ENCODE measurements at places on chromosomes 6 and 20.

GRCh38 chr20:2946988-2947961, 74.0 kb downstream of the PTPRA start:
- DNase-seq: no peak

DNA sequence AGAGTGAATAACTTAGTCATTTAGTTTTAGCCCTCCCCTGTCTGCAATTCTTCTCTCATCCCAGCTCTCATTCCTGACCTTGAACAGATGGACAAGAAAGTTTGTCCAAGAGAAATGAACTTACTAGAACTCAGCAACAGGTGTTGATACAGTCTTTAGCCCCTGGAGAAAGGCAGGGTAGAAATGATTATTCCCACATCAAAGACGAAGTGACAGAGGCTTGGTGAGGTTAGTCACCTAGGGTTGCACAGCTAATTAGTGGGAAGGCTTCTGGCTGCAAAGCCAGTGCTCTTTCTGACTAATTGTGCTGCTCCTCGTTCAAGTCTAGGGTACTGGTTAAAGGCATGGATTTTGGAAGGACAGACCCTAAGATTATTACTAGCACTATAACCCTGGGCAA, 4.5 kb downstream of the ZDHHC14 start:
- DNase-seq: no peak

DNA sequence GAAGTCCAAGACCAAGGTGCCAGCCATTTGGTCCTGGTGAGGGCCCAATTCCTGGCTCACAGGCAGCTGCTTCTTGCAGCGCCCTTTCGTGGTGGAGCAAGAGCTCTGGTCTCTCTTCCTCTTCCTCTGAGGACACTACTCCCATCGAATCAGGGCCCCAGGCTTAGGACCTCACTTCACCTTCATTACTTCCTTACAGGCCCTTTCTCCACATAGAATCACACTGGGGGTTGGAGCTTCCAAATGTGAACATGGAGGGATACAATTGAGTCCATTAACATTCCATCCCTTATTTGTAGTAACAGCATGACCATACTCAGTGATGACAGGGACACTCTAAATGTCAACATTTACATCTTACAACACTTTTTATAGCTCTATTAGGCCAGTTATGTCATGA, 2.3 kb downstream of the RAMACL start:
- no peak for DNase-seq

- DNase-seq: no peak
Observed at GRCh38 chr20:31746068-31746878, 7.2 kb downstream of the TPX2 start.

DNA sequence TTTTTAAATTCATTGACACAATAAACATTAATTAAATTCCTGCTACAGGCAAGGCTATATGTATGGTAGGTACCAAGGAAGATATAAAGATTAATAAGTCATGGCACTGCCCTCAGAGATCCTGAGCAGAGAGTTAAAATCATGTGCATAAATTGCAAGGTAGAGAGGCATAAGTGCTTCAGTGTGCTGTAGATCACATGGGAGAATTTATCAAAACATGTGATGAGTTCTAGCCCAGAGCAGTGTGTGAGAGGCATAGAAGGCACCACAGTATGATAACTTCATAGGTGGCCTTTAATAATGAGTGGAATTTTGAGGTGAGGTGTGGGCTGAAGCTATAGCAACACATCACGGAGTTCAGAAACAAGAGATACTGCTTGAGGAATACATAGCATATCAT, 465.9 kb upstream of the RNF217 start:
- DNase-seq: no peak

GRCh38 chr20:18578581-18578980, 9.3 kb upstream of the DTD1 start:
- no peak for DNase-seq

GRCh38 chr20:48171071-48171470, 385.8 kb upstream of the SULF2 start:
- no peak for DNase-seq

- DNase-seq: no peak
Observed at GRCh38 chr6:108841377-108841855, 6.8 kb upstream of the ARMC2 start.

GRCh38 chr20:33660035-33660684, 2.0 kb upstream of the C20orf144 start:
- no peak for DNase-seq

Data from ELF-1 (cell line).